ENCODE measurements at places on chromosomes 6 and 20. TPM values are rescaled to one million over a fixed set of nuclear protein-coding genes. Genes with fewer than 3 reads are reported as not detected.

DNA sequence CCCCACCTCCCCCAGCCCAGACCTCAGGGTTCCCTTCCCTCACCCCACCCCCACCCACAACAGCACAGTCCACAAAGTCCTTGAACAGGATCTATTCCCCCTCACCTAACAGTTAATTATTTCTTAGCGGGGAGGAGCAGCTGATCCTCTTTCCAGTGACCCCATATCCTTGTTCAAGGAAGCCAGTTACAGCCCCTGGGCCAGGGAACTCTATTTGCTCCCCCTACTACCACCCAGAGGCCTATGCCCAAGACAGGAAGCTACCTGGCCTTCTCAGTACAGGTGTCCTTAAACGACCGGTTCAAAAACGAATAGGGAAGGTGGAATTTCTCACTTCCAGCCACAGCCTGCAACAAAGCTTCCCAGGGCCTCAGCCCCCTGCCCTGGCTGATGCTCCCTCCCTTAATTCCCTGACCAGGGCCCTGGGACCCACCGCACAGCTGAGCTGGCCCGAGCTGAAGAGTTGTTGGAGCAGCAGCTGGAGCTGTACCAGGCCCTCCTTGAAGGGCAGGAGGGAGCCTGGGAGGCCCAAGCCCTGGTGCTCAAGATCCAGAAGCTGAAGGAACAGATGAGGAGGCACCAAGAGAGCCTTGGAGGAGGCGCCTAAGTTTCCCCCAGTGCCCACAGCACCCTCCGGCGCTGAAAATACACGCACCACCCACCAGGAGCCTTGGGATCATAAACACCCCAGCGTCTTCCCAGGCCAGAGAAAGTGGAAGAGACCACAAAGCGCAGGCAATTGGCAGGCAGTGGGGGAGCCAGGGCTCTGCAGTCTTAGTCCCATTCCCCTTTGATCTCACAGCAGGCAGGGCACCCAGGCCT is 778 bp downstream of the MCCD1 start:
- DNase-seq: no peak

NFATC2 gene
- polyA plus RNA-seq: 4.0 TPM

RIN2 gene
- polyA plus RNA-seq: 19.9 TPM

DNA sequence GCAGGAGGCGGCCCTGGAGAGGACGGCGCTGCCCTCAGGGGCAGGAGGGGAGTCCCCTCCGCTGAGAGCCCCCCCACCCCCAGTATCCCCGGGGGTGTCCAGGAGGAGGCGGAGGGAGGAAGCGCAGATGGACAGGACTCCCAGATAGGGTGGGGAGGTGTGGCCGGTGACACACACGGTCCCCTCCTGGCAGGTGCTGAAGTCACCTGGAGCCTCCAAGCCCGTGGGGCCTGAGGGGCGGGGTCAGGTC is 1.4 kb downstream of the STMN3 start:
- no peak for DNase-seq

KIF13A gene
- polyA plus RNA-seq: 34.1 TPM

DNA sequence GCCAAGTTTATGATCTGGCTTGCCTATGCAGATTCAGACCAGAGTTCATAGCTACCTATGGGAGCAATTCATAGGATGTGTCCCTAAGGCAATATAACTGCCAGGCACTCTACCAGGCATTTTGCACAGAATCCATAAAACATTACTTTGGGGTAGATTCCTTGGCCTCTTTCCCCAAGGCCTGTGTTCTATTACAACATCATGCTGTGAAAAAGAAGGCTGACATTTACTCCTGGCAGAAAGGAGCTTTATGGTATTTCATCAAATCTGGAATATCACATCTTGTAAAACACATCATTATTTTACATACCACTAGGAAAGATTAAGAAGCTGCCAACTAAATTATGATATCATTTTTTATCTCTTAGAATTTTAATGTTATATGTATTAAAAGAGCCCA is 287.0 kb upstream of the MARCKS start:
- DNase-seq: no peak

GRCh38 chr6:105212587-105212986 is 32.8 kb upstream of the POPDC3 start:
- no peak for DNase-seq

DNA sequence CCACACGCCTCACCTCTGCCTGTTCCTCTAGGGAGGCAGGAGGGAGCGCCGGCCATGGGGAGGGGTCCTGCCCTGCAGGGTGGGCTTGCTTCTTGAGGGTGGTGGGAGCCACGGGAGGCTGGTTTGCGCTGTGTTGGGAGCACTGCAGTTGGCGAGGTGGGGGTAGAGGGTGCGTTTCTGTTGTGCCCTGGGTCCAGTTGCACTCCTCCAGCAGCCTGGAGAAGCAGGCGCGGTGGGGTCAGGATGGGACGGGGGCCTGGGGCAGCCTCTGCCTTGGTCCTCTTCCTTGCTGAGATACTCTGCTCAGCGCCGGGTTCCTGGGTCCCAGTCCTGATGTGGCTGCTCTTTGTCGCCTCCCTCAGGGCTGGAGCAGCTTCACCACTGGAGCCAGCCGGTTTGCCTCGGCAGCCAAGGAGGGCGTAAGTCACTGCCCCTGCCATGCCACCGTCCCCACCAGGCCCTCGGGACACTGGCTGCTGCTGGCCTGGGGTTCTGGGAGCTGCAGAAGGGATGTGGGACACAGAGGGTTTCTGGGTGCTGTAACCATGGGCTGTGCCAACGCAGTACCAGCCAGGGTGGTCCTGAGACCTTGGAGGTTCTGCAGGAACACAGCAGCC is 8.4 kb downstream of the ARFGAP1 start:
- no peak for DNase-seq

GRCh38 chr6:63527658-63528514 is 44.4 kb upstream of the LOC128125822 start:
- DNase-seq: peak; percentile 46

ZCCHC3 gene
- 27.1 TPM for polyA plus RNA-seq

- no peak for DNase-seq
These were observed 55.1 kb upstream of the LAMA2 start for GRCh38 chr6:128827675-128828464.

ITPR3 gene
- 6.8 TPM for polyA plus RNA-seq

- DNase-seq: no peak
These were observed 15.0 kb upstream of the MRAP2 start for GRCh38 chr6:84018453-84019061.

Measured in forelimb muscle (tissue), 1 donor.